ENCODE measurements at places on chromosomes 7 and 10.

DNA sequence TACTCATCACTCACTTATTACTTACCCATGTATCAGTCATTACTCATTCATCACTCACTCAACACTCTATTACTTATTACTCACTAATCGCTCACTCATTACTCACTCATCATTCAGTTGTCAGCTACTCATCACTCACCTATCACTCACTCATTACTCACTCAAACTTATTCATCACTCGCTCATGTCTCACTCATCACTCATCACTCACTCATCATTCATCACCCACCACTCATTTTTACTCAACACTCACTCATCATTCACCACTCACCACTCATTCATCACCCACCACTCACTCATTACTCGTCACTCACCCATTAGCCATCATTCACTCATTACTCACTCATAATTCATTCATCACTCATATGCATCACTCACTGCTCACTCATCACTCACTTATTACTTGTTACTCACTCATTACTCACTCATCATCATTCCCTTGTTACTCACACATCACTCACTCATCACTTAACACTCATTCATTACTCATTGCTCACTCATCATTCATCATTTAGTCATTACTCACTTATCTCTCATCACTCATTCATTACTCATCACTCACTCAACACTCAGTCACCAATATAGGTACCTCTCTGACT, 237.9 kb downstream of the ADARB2 start:
- no peak for DNase-seq

GRCh38 chr10:7038416-7038815, 372.4 kb downstream of the SFMBT2 start:
- DNase-seq = peak; percentile 37

- no peak for DNase-seq
Observed at GRCh38 chr10:71946700-71947099, 17.5 kb upstream of the CHST3 start.

DNA sequence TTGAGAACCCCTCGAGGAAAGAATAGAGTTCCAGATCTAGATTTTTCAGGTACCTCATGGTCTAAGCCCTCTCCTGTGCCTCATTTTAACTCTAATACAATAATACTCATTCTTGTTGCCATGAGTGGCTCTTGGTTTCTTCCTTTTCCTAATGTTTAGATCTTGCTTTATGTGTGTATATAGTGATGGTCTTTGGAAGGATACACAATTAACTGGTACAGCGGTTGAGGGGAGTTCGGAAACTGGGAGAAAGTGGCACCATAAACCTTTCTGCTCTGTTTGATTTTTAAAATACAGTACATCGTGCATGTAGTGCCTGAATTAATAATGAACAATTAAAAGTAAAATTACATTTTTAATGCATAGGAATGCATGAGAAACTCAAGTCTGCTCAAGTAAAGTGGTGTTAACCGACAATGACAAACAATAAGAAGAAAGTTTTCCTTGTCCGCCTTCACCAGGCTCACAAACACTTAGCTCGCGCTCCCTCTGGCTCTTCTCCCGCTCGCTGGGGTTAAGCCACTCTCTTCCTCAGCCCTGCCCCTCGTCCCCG, 386 bp upstream of the EIF4EBP2 start:
- DNase-seq = no peak

- DNase-seq = no peak
Observed at GRCh38 chr10:84366041-84366440, 37.7 kb downstream of the CCSER2 start.

GRCh38 chr10:89548673-89549072, 13.3 kb upstream of the SLC16A12 start:
- peak; percentile 13 for DNase-seq

- no peak for DNase-seq
Observed at GRCh38 chr10:103881416-103882284, 26.3 kb upstream of the SH3PXD2A start.

DNA sequence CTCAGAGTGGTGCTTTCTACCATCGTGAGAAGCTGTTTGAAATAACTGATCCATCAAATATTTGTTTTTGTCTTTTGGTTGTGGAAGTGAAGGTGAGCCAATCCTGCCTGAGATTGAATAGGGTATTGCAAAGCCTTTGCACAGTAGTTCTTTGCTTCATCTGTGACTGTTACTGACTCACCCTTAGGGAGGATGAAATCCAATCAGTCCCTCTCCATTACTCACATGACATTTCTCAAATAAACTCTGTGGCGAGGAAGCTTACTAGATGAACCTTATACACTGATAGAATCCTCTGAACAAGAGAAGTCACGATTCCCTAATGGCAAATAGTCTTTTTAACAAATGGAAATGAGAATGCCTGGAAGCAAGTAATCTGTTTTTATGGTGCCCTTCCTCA, 31.9 kb downstream of the HEPACAM2 start:
- peak; percentile 47 for DNase-seq

GRCh38 chr10:95373660-95374059, 82.9 kb upstream of the PDLIM1 start:
- no peak for DNase-seq

GRCh38 chr10:47290338-47290737, 9.7 kb upstream of the GDF10 start:
- DNase-seq = no peak

- no peak for DNase-seq
Observed at GRCh38 chr10:17010363-17011145, 119.1 kb downstream of the CUBN start.

DNA sequence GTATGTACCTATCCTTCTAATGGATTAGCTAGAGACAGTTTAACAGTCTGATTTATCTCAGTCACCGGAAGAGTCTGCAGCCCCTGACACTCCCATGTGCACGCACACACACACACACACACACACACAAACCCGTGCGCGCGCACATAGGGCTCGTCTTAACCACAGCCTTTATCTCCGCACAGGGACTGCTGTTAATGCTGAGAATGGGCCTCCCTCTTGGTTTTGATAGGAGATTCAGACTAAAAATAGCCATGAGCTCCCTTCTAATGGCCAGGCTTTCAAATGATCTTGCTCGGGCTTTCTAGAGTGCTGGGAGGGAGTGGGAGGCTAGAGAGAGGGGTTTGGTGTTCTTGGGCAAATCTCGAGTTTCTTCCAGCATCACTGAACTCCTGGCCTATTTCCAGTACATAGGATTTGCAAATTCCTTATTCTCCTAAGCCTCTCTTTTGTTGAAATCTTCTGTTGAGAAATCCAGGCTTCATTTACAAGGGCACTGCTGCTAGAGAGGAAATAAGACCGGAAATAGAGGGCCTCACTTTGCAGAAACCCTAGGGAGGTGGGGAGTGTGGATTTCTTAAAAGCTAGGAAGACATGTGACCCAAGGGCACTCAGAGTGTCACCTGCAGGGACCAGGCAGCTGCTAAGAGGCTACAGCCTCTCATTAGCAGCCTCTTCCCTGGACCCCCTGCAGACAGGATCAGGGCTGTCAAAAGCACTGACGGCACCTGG, 2.4 kb downstream of the TMEM72 start:
- peak; percentile 34 for DNase-seq

GRCh38 chr10:64733980-64734379, 1212.8 kb downstream of the REEP3 start:
- DNase-seq = no peak

GRCh38 chr7:1059200-1060091, 15.1 kb downstream of the GPR146 start:
- peak; percentile 13 for DNase-seq

GRCh38 chr10:115762029-115762428, 511.0 kb downstream of the GFRA1 start:
- no peak for DNase-seq

- DNase-seq = peak; percentile 56
Observed at GRCh38 chr7:108181073-108181985, 51.2 kb upstream of the LAMB4 start.

DNA sequence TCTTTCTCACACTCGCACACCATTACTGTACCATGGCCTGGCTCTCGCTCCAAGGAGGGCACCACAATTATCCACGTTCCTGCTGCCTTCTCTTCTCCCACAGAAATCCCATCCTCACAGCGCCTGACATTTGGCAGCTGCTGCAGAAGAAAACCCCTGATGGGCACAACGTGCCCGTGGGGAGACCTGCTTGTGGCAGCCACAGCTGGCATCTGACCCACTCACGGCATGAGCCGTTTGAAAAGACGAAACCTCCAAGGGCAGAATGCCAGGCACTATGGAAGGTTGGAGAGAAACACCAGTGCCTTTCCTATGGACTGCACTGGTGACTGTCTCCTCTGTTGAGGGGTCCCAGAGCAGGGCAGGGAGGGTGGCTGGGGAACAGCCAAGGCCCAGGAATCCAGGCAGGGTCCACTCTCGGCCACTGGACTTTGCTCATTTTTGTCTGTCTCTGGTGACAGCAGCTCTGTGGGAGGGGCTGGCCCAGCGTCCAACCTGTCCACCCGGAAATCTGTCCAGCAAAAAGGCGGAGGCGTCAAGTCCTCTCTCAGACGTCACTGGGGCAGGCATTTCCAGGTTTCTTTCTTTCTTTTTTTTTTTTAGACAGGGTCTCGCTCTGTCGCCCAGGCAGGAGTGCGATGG, 61.0 kb upstream of the MKRN1 start:
- no peak for DNase-seq

GRCh38 chr7:144531181-144531580, 127.7 kb upstream of the NOBOX start:
- DNase-seq = no peak

- DNase-seq = no peak
Observed at GRCh38 chr7:129523924-129524323, 21.6 kb downstream of the SMKR1 start.

DNA sequence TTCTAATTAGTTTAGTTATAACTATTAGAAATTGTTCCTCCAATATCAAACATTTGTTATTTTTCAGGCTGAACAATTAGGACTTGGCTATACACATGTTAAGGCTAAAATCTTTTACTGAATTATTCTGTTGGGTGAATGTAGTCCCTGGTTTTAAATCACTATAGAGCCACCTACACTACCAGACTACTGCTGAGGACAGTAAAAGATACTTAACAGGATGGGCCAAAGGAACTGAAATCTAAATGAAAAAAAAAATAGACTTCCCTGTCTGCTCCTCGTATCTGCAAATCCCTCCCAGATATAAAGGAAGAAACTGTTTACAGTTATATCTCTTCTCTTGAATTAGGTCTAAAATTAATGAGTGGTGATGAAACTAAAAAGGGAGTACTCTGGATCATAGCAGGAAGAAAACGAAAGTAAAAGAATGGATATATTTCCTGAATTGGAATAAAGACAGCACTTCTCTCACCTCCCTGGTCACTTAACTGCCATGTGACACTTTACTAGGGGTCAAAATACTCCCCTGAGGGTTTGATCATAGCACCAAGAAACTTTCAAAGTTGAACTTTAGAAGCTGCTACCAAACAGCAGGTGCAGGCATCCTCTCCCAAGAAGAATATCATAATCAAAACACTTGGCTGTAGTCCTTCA, 12.7 kb downstream of the FBXW4 start:
- DNase-seq = peak; percentile 33

DNA sequence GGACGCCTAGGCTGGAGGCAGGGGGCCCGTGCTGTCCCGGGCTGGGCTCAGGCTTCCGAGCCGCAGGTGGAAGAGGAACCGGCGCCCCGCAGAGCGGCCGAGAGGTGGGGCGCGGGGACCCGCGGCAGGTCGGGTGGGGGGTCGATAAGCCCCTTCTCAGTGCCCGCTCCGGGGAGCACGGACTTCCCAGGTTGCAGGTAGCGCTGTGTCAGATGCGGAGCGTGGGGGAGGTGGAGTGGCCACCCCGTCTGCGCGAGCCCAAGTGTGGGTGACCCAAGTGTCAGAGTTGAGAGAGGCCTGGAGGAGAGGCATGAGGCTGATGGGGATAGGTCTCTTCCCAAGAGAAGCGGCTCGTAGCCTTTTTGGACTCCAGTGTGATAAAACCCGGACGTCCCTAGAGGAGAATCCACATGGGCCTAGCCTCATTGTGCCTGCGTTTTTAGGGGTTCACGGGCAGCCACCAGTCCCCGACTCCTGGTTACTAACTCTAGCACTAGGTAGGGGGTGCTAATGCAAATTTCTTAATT, 580 bp downstream of the EEPD1 start:
- no peak for DNase-seq

DNA sequence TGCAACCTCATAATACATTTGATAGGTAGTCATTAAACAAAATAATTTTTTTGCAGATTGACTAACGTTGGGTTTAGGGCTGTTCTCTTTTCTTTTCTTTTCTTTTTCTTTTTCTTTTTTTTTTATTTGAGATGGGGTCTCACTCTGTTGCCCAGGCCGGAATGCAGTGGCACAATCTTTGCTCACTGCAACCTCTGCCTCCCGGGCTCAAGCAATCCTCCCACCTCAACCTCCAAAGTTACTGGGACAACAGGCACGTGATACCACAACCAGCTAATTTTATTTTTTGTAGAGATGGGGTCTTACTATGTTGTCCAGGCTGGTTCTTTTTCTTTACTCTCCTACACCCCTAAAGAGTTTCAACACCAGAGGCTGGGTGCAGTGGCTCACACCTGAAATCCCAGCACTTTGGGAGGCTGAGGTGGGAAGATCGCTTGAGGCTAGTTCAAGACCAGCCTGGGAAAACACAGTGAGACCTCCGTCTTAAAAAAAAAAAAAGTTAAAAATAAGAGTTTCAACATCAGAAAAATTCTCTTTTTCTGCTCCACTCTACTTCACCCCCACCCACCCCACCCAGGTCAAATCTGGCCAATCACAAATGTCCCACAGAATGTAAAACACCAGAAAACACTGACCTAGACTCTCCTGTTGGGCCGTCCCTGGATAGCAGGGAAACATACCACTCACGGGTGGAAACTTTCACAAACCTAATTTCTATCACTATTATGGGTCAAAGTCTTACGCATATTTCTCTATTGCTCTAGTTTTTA, 3.0 kb downstream of the HIP1 start:
- no peak for DNase-seq

GRCh38 chr10:119090968-119091367, 10.4 kb upstream of the EIF3A start:
- peak; percentile 64 for DNase-seq

DNA sequence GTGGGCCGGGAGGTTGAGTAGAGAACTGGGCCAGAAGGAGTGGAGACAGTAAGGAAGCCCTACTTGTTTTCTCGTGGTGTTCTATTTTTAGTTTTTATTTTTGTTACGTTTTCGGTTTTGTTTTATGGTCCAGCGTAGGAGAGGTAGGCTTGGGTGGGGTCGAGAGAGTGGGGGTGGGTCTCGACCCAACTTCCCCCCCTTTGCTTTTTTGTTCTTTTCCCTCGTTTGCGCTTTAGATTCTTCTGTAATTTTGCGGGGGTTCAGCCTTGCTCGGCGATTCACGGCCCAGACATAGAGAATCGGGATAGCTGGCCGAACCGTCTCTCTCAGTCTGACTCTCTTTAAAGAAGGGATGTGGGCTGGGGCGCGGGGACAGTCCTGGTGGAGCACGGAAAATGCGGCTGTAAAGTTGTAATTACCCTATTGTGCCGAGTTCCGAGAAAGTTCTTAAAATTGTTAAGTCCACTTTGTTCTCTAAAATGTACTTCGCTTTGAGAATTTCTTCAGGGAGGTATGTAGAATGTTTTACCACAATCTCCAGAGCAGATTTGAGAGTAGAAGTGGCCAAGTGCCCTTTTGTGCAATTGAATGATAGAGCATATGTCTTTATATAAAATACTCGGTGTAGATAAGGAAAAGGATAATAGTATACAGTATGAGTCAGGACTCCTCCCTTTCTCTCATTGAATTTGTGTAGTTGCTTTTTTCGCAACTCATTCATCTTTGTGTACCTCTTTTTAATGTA, 816 bp downstream of the DMTF1 start:
- peak; percentile 39 for DNase-seq

Data from suppressor macrophage treated with lipopolysaccharide for 4 hours (primary cell).